ENCODE measurements at places on chromosomes 12 and 14. TPM values are rescaled to one million over a fixed set of nuclear protein-coding genes. Genes with fewer than 3 reads are reported as not detected.

The CCDC184 gene
- total RNA-seq, result 4.4 TPM

The PLEKHG3 gene
- total RNA-seq, result 47.5 TPM

The CEBPE gene
- total RNA-seq, result not detected

The PPP4R4 gene
- total RNA-seq, result 10.0 TPM

The NKX2-1 gene
- not detected for total RNA-seq

The PIWIL1 gene
- total RNA-seq, result 1.5 TPM

The GPR68 gene
- total RNA-seq, result 2.1 TPM

The GPR162 gene
- 35.4 TPM for total RNA-seq

The TC2N gene
- 12.0 TPM for total RNA-seq

The TMEM30B gene
- 6.3 TPM for total RNA-seq

The PLBD1 gene
- total RNA-seq, result 13.8 TPM

The LALBA gene
- total RNA-seq, result not detected

The CRACR2A gene
- total RNA-seq, result 2.7 TPM

The CFAP54 gene
- 4.7 TPM for total RNA-seq

The TCTN2 gene
- 24.1 TPM for total RNA-seq

The TAS2R46 gene
- total RNA-seq, result 15.8 TPM

The PTHLH gene
- 6.7 TPM for total RNA-seq

The HCAR2 gene
- 2.1 TPM for total RNA-seq

The CMTM5 gene
- 5.9 TPM for total RNA-seq

The TBC1D30 gene
- 17.1 TPM for total RNA-seq

The SCNN1A gene
- 4.9 TPM for total RNA-seq

The PZP gene
- total RNA-seq, result not detected

The TTC9 gene
- total RNA-seq, result 8.9 TPM

The KRT1 gene
- 0.82 TPM for total RNA-seq

The IQSEC3 gene
- 13.0 TPM for total RNA-seq

The SYNDIG1L gene
- total RNA-seq, result 0.60 TPM

The PDZRN4 gene
- total RNA-seq, result 5.2 TPM

The HCAR3 gene
- 2.1 TPM for total RNA-seq

The GLS2 gene
- total RNA-seq, result 4.1 TPM

The BATF gene
- 2.1 TPM for total RNA-seq

The YAF2 gene
- 75.3 TPM for total RNA-seq

The USP44 gene
- 2.2 TPM for total RNA-seq

The MAP3K9 gene
- total RNA-seq, result 9.7 TPM

The LRRK2 gene
- total RNA-seq, result 19.8 TPM

The TCL1A gene
- total RNA-seq, result not detected

The GPR137C gene
- total RNA-seq, result 42.0 TPM

The ATL1 gene
- total RNA-seq, result 34.6 TPM

The TAS2R31 gene
- total RNA-seq, result 30.5 TPM

All from camera-type eye (tissue), 1 donor.